ENCODE measurements at places on chromosomes 2 and 18. TPM values are rescaled to one million over a fixed set of nuclear protein-coding genes. Genes with fewer than 3 reads are reported as not detected.

Gene CNGA3
- not detected for polyA plus RNA-seq

Gene DOK6
- polyA plus RNA-seq: 17.5 TPM

Gene L3MBTL4
- polyA plus RNA-seq: 6.2 TPM

Gene NEU2
- not detected for polyA plus RNA-seq

Gene AQP12B
- 1.5 TPM for polyA plus RNA-seq

Gene ID2
- polyA plus RNA-seq: 313 TPM

Gene LINC00305
- polyA plus RNA-seq: 3.0 TPM

Gene UPP2
- 13.5 TPM for polyA plus RNA-seq

Gene ADNP2
- polyA plus RNA-seq: 21.9 TPM

Gene SLC4A5
- polyA plus RNA-seq: 3.1 TPM

DNA sequence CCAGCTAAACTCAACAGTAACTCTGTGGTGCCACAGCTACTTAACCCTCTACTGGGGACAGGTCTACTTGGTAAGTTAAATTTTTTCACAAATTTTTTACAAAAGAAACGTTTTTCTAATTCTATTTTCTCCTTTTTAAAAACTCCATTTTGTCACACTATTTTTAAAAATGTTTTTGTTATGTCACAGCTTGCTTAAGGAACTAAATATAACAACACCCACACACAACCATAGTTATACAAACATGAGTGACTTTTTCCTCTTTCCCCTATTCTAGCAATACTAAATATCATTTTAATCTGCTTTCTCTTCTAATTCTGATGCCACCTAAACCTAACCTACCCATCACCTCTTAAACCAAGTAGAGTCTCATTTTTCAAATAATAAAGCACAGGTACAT is 160.5 kb upstream of the EPC2 start:
- DNase-seq: no peak

DNA sequence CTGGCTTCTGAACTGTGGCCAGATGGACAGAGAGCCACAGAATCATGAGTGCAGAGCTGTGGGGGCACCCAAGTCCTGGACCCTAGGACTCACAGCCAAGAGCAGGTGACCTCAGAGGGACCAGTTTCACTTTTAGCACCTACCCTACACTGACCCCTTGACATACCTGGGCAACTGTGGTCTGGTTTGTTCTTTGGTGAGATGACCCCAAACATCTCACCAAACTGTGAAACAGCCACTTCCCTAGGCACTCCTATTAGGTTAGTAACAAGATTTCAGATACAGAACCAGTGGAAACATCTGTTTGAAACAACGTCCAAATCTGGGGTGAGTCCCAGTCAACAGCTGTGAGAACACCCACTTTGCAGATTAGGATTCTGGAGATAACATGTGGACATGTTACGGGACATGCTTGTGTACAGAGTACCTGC is 1.9 kb upstream of the ZFP36L2 start:
- no peak for DNase-seq

- no peak for DNase-seq
These were observed 141.5 kb downstream of the OSR1 start for GRCh38 chr2:19216676-19217602.

GRCh38 chr2:198417836-198418235 is 613.4 kb downstream of the PLCL1 start:
- no peak for DNase-seq

DNA sequence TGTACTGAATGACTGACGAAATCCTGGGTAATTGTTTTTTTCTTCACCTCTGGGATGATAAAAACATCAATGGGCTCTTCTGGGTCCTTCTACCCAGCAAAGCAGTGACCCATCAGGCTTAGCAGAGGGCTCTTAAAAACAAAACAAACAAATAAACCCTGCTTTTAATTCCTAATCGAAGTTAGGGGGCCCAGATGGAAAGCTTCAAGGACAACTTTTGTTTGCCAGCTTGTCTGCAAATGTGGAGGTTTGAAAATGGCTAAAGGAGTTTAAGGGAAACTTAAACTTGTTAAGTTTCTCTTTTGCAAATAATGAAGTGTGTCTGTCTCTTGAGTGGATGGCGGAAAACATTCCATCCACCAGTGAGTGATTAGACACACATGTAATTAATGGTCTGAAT is 327.2 kb downstream of the SATB2 start:
- no peak for DNase-seq

DNA sequence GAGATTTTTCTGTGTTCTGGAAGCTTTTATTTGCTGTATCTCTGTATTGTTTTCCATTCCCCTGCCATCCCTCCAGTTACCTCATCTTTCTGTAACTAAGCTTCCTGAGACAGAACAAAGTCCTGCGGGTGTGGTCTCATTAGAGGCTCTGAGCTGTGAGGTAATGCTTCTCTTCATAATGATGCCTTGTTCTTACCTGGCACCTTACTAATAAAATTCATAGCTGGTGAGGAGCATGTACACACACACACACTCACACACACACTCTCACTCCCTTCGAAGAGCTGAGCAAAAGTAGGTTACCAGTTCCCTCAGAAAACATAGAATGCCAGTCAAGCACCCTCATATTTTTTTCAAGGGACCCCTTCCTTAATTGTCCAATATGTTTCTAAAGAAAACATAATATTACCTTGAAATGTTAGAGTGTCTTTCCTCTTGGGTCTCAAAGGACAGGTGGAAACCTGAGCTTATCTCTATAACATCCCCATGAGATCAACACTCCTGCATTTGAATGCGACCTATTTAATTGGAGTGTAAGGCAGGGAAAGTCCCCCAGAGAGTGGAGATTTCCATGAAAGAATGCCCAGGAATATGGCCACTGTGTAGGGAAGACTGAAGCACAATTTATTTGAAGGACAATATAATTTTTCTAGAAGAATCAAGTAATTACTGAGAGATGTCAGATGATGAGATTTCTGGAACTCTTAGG is 161.6 kb upstream of the NCK2 start:
- no peak for DNase-seq

DNA sequence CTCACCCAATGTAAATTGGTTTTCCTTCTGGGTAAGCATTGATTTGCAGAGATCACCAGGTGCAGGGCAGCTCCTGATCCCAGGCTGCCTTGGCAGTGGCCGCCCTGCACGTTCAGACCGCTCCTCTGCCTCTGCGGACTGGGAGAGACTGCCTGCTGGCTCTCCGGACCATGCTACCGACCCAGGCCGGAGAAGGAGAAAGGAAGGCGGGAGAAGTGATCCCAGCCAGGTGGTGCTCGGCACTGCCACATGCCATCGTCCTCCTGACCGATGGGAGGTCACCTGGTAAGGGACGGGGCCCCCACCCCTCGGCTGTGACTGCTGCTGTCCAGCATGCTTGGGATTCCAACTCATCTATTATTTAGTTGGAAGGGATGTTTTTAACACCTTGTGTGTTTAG is 108.1 kb upstream of the POU3F3 start:
- DNase-seq: no peak

DNA sequence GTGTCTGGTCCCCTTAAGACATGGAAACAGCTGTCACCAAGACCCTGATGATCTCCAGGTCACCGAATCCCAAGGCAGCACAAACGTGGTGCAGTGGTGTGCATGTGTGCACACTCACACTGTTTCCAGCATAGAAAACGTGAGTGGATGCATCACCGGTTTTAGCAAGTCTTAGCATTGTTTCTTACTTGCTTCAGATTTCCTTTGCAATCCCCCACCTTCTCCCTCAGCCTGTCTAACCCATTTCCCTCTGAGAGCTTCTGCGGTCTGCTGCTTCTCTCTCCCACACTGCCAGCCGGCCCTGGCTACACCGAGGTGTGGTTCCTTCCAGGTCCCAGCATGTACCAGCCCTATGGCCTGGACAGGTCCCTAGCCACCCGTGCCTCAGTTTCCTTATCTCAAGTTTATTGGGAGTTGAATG is 343.4 kb upstream of the HS6ST1 start:
- no peak for DNase-seq

DNA sequence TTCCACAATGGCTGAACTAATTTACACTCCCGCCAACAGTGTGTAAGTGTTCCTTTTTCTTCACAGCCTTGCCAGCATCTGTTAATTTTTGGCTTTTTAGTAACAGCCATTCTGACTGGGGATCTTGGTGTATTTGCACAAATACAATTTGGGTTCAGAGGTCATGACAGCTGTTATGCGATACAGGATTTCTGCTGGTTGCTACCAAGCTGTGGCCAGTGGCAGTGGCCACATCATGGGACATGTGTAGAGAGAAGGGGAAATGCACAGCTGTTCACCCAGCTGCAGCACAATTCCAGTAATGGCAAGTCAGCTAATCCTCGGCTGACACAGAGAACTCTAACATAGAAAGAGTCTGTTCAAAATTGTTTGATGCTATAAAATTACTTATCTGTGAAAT is 21.0 kb upstream of the SELENOI start:
- DNase-seq: no peak

DNA sequence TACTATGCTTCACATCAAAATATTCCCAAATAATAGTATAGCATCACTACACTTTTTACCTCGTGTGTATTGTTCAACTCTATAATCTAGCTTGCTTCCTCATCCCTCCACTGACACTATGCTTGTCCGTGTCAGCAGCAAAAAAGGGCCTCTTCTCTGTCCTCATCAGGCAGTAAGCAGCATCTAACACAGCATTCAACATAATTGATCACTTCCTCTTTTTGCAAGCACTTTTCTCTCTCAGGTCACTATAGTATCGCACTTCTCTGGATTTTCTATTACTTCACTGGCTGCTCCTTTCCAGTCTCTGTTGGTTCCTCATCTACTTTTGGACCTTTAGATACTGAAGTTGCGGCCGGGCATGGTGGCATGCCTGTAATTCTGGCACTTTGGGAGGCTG is 64.9 kb upstream of the ZSWIM2 start:
- DNase-seq: no peak

DNA sequence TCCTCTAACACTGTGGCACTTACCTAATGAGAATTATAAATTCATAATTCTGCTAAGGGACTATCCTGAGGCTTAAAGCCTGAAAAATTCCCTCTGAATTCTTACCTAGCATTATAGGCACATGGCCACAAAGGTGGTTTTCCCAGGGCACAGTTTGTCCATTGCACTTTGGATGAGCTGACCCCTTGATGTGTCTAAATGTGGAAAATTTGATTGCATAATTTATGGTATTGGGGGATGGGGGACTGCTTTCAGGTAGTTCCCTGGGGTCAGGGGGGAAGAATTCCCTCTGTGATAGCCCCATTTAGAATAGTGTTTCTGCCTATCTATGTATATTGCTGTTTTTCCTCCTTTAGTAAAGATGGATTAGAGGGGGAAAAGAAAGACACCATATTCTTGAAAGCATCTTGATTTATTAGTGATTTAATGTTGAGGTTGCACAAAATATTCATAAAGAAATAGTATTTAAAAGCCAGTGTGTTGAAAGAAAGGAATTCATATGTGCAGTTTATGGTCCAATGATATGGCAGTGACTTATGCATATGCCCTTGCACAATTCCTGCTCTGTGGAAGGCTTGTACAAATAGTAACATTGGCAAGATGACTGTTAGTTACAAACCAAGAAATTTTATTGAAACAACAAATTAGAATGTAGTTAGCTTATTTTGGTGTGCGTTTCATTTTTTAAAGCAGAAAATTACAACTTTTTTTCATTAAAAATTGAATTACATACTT is 8.7 kb upstream of the HTR2B start:
- no peak for DNase-seq

- no peak for DNase-seq
These were observed 510.8 kb downstream of the TRIB2 start for GRCh38 chr2:13227578-13227977.

DNA sequence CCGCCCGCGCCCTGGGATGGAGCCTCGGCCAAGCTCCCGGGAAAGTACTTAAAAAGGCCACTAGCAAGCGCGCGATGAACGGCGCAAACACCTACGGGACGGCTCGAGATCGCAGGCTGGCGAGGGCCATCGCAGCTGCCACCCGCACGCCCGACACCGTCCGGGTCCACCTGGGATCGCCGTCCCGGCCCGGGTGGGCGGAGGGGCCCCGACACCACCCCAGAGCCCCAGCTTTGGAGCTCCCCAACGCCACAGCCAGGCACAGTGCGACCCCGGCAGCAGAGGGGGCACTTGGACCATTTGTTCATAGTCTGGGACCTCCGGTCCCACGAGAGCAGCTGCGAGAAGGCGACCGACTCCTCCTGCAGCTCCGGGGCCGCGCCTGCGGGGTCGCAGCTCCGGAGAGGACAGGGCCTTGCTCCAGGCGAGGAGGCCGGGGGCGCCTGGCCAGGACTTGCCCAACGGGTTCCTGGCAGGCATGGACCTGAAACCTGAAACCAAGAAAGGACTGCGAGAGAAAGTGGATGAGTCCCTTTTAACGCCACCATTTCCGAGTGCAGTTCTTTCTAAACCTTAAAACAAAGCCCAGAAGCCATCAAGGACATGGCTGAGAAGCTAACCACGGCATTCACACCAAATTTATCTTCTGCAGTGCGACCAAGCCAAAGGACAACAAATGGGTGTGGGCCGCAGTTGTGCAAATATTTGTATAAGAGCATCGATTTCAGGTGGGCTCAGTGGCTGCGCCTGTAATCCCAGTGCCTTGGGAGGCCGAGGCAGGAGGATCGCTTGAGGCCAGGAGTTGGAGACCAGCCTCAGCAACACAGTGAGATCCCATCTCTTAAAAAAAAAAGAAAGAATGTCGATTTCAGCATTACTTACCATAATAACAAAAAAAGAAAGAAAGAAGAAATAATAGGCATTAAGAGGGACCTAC is 54.0 kb upstream of the IMP4 start:
- DNase-seq: no peak

DNA sequence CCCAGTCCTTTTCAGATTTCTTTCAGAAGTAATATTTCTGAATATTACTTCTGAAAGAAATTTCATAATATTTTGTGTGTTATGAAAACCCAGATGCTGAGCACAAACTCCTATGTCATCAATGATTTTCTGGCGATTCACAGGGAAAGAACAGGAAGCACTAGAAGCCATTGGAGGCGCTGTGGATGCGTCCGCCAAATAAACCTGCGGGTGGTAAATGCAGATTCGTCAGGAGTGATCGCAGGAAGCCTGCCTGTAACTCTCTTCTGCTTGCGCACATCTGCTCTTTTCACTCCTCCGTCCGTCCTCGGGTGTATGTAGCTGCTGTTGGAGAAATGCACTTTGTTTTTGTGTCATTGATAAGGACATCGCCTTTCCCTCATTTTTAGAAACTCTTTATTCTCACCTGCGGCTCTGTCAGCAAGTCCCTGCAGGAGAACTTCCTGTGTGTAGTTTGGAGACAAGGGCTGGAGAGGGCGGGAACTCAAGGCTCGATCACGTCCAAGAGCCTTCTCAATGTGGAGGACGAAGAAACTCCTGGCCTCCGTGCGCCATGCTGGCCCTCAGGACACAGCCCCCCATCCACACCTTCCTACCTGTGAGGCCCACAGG is 483.8 kb downstream of the GALR1 start:
- DNase-seq: no peak

- no peak for DNase-seq
These were observed 552.1 kb downstream of the DCDC2C start for GRCh38 chr2:4255491-4255890.

GRCh38 chr2:143029141-143029540 is 100.1 kb upstream of the ARHGAP15 start:
- DNase-seq: no peak

- no peak for DNase-seq
These were observed 9.6 kb upstream of the LYPD6B start for GRCh38 chr2:149028891-149029290.

Measured in right renal pelvis (tissue), 4 donors.